C1 segment of cervical spinal cord (tissue), 14 donors: ENCODE measurements at places on chromosomes 4 and X.

DNA sequence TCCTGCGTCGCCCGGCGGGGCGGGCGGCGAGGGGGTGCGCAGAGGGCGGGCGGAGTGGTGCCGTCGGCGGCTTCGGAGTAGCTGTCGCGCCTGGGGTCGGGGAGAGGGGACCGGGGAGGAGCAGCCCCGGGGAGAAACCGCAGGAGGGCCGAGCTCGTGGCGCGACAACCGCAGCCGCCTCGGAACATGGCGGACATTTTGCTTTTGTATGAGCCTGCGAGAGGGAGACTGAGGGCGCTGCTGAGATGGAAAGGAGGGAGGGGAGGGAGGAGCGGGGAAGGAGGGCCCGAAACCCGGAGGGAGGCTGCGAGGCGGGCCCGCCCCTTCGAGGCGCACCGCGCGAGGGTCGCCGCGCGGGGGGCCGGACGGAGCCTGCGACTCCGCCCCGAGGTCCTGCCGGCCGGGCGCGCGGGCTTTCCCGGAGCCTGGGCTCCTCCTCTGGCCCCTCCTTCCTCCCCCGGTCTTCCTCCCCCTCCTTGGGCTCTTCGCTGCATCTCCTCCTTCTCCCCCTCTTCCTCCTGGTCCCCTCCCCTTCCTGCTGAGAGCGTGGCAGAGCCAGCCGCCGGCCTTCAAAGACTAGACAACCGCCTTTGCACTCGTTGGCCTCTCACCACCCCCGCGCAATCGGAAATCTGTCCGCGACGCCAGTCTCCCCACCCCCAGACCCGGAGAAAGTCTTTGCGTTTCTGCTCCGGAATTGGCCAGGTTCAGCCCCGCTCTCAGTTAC is 1.1 kb downstream of the INTS6L start:
- no peak for DNase-seq

DNA sequence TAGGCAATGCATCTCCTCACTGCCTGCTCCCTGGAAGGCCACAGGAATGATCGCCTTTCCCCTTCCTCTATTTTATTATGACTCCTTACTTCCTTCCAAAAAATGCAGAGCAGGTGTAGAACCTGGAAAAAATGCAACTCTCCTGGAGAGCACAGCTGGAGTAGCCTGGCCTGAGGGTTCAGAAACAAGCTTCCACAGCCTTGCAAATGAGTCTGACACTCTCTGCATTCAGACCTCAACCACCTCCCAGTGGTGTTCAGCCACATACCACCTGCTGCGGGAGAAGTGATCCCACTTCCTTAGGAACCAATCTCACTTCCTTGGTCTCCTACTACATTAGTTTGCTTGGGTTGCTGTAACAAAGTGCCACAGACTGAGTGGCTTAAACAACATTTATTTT is 368.1 kb upstream of the NOCT start:
- no peak for DNase-seq

DNA sequence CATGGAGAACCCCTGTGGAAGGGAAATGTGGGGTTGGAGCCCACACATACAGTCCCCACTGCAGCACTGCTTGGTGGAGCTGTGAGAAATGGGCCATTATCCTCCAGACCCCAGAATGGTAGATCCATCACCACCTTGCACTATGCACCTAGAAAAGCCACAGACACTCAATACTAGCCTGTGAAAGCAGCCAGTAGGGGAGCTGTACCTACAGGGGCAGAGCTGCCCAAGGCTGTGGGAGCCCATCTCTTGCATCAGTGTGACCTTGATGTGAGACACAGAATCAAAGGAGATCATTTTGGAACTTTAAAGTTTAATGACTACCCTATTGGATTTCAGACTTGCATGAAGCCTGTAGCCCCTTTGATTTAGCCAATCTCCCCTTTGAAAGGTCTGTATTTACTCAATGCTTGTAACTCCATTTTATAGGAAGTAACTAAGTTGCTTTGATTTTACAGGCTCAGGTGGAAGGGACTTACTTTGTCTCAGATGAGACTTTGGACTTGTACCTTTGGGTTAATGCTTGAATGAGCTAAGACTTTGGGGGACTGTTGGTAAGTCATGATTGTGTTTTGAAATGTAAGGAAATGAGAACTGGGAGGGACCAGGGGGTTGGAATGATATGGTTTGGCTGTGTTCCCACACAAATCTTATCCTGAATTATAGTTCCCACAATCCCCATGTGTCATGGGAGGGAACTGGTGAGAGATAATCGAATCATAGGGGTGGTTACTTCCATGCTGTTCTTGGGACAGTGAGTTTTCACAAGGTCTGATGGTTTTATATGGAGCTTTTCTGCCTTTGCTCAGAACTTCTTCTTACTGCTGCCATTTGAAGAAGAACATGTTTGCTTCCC is 352.6 kb downstream of the INPP4B start:
- no peak for DNase-seq

GRCh38 chrX:10875995-10876394 is 235.1 kb upstream of the HCCS start:
- DNase-seq: no peak

DNA sequence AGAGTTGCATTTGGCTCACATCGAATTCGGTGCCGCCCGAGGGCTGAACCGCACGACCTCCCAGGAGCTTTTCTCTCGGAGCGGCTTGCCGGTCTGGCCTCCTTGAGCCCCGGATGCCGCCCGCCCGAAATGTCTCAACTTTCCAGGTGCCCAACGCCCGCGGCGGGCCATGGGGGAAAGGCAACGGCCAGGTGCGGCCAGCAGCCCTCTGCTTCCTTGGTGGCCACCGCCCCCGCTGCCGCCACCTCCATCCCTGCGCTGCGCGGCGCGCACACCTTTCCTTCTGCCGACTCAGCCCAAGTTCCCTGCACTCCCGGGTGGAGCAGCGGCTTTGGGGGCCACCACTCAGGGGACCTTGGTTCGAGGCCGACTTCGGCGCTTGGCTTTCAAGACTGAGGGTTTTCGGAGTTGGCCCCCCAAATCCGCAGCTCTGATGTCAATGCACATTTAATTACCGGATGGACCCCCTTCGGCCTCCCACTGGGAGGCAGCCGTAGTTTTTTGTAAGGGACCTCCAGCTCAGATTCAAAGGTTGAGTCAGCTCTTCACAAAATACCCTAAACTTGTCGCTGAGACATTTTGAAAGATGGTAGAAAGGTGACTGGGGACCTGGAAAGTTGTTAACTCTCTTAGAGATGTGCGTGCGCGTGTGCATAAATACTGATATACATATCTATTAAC is 1.1 kb downstream of the AFF2 start:
- DNase-seq: peak; percentile 12

- DNase-seq: no peak
These were observed 12.3 kb upstream of the ADH5 start for GRCh38 chr4:99100876-99101275.

DNA sequence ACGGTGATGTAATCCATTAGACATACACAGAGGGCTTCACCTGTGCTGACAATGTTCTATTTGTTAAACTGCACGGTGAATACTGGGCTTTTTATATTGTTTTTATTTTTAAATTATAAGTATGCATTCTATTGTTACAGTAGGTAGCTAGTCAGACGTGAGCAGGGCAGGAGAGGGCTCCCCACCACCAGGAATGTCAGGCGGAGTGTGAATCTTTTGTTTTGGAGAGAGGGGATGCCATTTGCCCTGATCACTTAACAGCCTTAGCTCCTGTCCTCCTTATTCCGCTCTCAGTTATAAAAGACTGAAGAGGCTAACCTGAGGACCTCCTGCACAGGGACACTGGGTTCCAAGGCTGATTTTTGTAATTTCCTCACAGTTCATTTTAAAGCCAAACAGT is 151.6 kb upstream of the TAPT1 start:
- no peak for DNase-seq

DNA sequence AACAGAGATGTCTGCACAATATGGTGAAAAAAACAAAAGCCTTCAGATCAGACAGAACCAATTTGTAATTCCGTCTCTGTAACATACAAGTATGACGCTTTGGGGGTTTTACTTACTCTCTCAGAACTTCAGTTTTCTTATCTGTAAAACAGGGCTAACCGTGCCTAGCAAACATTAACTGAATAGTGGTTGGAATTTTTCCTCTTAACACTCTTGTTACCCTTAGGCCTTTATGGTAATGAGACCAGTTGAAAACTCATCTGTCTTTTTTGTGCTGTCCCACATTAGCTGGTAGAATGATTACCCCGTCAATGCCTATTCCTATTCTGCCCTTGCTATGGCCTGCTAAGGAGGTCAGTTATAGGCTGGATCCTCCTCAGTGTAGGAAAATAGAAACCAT is 4.5 kb upstream of the MYOZ2 start:
- no peak for DNase-seq

GRCh38 chrX:115448146-115448545 is 112.8 kb upstream of the PLS3 start:
- no peak for DNase-seq

GRCh38 chr4:133969202-133969848 is 232.3 kb downstream of the PABPC4L start:
- no peak for DNase-seq

- no peak for DNase-seq
These were observed at the start of gene PLCXD1 for GRCh38 chrX:281166-281999. PLCXD1 (plus strand) TSS chrX:281381; CDS start chrX:284188, 2,807 bp downstream.

DNA sequence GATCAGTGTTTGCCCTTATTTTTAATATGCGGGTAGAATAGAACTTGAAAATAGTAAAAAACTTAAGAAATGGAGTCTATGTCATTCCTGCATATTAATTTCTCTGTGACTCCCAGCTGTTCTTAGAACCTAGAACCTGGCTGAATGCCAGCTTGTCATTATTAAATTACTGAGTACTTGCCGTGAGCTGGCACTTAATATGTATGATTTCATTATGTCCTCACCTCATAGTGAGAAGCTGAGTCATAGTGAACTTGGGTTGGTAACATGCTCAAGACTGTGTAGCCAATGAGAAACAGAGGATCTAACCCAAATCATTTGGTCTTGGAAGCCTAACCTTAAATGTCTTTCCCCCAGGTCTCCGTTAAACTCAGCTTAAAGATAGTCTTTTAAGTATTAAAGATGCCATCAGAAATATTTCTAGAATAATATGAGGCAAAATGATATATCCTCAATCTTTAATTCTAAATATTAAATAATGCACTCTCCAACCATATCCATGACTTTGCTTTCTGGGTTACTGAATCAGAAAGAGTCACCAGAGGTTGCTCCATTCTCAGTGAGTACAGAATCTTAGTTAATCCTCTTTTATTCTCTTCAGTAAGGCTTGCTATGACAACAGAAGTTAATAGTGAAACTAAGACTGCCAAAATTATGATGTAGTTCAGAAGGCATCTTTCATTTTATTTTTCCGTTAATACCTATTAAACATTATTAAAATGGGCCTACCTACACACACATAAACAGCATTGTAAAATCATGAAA is 58.6 kb upstream of the TLL1 start:
- DNase-seq: no peak

GRCh38 chrX:135463937-135464336 is 42.2 kb downstream of the SMIM10L2A start:
- no peak for DNase-seq

GRCh38 chrX:19776753-19777152 is 110.6 kb downstream of the SH3KBP1 start:
- no peak for DNase-seq

DNA sequence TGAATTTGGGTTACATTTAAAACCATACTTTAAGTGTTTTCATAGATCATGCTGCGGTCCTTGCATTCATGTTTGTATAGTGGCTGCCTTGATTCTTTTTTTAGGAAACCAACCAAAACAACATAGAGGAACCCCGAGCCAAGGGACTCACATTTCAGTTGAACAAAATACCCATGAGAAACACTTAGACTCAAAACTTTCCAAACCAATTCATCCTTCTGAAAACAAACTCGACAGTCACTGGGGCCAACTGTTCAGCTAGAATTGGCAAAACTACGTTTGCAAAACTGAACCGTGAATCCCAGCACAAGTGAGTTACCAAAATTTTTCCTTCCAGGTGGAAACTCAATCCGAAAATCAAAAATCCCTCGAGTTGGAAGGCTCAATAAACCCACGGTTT is 1.4 kb downstream of the ADGRA3 start:
- no peak for DNase-seq

DNA sequence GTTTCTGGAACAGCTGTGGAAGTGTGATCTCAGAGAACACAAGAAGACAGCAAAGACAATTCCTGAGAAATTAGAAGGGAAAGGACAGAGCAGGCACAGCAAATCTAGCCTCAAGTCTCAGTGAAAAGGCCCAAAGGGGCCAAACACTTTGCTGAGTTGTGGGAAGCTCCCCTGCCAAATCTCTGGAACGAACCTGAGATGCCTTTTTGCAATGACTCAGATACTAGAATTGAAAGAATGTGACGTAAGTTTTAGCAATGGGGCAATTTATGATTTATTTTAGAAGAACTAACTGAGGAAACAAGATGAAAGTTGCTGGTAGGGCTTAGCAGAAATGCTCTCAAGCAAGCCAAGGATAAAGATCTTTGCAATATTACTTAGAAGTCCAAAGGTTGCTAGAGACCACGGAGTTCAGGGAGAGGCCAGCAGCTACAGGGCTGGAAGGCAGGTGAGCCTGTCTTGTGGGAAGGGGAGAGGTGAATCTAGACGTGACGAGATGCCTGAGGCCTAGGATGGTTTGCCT is 92.8 kb downstream of the AMELX start:
- no peak for DNase-seq

DNA sequence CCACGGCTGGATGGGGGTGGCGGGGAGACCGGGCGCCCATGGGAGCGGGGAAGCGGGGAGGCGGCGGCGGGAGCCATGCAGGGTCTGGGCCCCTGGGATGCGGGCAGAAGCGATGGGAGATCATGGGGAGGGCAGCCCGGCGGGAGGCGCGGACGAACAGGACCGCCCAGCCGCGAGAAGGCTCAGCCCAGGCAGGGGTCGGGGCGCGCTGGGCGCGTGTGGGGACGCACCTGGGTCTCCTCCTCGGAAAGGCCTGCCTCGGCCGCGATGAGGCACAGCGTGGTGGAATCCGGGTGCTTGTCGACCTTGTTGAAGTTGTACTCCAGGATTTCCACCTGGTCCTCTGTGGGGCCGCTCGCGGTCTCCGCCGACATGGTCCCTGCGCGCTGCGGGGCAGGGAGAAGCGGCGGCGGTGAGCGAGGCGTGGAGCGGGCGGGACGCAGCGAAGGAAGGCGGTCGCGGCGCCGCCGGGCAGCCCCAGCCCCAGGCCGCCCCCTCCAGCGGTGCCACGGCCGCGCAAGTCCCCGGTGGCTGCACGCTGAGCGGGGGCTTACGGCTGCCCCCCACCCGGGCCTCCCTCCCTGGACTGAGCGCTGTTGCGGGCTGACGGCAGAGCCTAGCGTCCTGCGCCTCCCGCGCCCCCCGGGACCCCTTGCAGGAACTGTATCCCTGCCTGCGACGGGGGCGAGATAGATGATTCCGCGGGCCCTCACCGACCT is 25.3 kb downstream of the HOPX start:
- no peak for DNase-seq

GRCh38 chr4:17309567-17310268 is 202.2 kb downstream of the QDPR start:
- no peak for DNase-seq

- DNase-seq: no peak
These were observed 114.2 kb downstream of the ZNF827 start for GRCh38 chr4:145824463-145824862.

- no peak for DNase-seq
These were observed 9.0 kb upstream of the BCOR start for GRCh38 chrX:40106676-40107290.
